NCI-H526 treated with DMSO at 0.1 percent for 48 hours (cell line): ENCODE measurements at places on chromosomes 6 and 20.

DNA sequence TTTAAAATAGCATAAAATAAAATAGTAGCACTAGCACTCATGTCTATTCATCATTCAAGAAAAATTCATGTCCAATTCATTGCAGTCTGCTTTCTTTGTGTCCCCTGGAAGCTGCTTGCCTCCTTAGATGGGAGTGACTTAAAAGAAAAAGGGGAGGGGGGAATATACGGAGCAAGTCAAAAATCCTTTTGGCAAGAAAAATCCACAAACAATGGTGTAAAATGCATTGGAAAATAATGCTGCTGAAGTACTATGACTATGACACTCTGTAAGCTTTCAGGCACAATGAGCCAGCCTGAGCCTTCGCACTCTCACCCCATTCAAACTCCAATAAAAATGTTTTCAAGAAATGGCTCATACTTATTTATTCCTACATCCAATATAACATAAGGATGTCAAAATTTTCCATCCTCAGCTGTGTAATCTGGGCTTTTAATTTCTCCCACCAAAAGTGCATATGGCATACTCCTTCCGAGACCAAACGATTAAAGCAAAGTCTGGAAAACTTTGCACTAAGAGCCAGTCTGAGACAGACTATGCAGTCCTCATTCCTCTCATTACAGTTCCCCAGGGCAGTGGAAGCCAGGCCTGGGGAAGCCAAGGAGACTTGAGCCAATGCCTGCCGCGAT, 790 bp downstream of the NEDD9 start:
- no peak for DNase-seq

DNA sequence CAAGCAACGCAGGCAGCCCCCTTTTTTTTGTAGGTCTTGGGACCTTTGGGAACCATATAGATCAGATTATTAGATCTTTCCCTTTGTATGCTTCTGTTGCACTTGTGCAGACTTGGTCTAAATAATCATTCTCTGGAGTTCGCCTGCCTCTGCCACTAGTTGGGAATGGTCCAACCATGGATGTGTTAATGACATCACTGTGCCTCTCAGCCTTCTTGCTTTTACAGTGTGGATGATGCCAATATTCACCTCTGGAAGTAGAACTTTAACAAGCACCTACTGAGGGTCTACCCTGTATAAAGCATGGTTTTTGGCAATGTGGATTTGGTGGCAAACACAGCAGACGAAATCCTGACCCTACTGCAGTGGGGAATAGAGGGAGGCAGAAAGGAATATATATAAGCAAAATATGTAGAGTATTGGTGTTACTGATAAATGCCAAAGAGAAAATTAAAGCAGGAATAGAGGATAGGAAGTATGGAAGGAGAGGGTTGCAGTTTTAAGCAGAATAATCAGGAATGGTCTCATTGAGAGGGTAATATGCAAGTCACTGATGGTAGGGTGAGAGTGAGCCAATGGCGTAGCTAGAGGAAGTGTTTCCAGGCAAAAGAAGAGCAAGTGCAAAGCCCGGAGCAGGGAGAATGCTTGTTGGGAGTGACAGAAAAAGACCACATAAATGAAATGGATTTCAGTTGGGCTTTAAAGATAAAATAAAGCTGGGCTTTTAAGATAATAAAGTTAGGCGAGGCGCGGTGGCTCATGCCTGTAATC, 97.5 kb downstream of the DOK5 start:
- no peak for DNase-seq

DNA sequence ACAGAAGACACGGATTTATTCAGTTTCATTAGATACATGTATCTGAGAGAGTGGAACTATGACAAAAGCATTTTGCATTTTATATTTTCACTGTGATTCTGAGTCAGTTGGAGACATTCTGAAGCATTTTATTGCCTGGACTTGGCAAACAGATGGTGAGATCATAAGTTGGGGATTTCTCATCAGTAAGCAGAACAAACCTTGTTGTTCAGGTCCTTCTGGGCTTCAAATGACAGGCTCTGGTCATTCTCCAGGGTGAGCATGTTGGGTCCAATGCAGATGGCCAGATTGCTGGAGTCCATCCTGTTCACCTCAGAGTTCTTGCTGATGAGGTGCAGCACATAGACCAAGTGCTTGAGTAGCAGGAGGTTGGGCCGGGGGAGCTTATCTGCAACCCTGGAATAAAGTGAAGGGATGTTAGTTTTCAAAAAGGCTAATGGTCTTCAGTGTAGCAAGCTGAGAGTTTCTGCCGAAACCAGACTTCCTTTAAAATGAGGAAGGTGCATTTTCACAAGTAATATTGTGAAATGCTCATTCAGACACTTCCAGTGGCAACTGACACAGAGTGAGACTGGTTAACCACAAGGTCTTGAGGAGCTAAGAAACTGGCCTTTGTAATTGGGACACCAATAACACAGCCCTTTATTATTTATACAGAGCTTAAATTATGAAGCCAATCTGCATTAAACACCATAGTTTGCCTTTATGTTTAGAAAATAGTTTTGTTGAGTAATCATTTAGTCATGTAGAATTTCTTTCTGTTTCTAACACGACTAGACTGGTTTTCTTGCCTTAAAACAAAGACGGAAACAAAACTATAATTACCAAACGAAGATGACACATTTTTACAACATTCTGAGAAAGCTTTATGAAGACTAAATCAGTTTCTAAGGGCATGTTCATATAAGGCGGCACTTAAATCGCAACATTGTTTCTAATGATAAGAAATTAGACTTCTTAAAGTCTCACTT, 5.6 kb downstream of the TAGAP start:
- DNase-seq: no peak

GRCh38 chr6:98657764-98658163, 176.6 kb upstream of the POU3F2 start:
- no peak for DNase-seq

GRCh38 chr6:31186052-31186734, 15.7 kb upstream of the POU5F1 start:
- no peak for DNase-seq

DNA sequence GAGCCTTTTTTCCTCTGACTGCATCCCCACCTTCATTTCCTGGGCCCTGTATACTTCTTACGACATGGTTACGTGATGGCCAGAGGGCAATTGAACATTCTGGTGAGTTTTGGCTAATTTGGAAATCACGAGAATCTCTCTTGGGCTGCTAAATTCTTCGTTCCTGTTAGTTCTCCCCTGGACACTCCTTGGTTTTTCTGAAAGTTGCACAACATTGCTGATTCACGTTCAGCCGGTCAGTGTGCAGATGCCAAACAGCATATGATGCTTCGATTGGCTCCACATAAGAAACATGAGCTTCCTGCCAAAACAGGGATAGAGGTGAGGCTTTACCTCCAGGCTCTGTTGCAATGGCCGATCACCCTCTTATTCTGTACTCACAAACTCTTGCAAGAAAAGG, 119.4 kb upstream of the LY86 start:
- DNase-seq: no peak

DNA sequence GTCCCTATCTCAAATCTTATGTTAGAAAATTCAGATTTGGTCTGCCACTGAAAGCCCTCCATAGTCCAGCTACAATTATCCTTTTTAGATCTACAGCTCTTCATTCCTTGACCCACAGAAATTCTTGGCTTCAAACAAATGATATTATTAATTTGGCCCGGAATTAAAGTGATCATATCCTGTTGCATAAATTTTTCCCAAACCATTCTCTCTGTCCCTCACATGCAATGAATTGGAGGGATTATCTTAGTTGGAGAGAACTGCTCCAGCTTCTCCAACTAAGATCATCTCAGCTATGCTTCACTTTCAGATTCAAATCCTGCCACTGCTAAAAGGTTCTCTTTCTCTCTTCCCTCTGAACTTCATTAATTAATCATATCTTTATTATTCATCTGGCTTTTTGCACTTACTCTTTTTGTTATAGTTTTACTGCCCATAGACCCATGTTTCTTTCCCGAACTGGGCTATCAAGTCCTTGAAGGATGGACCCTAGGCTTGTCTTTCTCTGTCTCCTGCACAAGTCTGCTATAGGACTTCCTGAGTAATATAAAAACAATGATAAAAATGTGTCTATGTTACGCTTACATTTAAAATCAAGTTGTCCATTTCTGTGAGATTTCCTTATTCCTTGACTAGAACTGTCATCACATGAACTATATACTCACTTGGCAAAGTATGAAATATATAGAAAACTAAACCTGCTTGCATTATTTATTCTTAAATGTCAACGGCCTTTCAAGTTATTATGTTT, 493.9 kb upstream of the MARCKS start:
- no peak for DNase-seq

GRCh38 chr20:57199656-57200405, 66.6 kb downstream of the BMP7 start:
- no peak for DNase-seq
